ENCODE measurements at places on chromosomes 3 and 15.

DNA sequence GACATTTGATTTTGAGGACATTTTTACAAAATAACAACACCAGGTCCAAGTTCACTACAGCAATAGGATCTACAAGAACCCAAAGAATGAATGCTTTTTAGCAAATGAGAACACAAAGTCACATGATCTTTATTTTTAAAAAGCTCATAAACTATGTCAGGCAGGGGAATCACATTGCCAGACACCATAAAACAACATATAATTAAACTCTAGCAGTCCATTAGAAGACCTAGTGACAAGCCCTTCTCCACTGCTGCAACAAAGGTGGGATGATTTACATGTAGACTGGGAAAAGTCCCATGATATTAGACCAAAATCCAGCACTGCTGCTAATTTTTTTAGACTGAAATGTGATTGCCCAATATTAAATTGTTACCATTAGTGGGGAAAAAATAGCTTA is 92.6 kb downstream of the FHIT start:
- DNase-seq = peak; percentile 9

DNA sequence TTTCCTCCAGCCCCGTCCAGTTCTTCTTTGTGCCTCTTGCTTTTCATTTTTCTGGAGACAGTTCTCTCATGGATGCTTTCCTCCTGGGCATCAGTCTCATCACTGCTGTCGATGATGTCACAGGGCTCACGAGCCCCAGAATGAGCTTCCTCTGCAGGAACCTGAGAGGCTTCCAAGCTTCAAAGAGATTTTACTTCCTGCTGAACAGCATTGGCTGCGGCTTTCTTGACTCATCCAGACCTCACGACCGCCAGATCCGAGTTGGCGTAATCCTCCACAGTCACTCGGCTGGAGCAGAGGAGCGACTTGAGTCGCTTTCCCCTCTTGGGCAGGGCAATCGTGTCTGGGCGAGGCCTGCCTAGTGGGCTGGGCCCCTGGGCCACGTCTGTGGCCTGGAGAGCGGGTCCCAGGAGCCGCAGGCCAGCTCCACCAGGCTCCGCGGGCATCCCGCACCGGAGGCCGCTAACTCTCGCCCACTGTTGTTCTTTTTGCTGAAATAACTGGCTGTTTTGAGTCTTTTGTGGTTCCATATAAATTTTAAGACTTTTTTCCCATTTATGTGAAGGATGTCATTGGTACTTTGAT is 20.8 kb upstream of the FAN1 start:
- DNase-seq = no peak

- DNase-seq = no peak
Observed at GRCh38 chr15:41950489-41950888, 21.9 kb downstream of the EHD4 start.

DNA sequence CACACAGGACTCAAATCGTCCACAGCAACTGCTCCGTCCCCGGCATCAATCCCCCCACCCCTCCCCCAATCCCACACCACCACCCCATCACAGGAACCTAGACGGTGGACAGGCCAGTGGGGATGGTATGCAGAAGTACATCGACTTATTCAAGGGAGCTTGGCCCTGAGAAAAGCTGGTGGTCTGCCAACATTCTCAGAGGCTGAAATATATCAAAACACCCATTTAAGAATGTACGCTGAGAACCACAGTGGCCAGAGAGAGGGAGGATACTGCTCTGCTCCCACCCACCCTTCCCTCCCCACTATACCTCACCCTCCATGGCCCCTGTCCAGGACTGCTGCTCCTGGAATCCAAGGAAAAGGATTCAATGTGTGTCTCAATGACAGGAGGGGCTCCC is 12.4 kb upstream of the USP3 start:
- no peak for DNase-seq

- DNase-seq = no peak
Observed at GRCh38 chr3:123353850-123354233, 95.0 kb downstream of the ADCY5 start.

DNA sequence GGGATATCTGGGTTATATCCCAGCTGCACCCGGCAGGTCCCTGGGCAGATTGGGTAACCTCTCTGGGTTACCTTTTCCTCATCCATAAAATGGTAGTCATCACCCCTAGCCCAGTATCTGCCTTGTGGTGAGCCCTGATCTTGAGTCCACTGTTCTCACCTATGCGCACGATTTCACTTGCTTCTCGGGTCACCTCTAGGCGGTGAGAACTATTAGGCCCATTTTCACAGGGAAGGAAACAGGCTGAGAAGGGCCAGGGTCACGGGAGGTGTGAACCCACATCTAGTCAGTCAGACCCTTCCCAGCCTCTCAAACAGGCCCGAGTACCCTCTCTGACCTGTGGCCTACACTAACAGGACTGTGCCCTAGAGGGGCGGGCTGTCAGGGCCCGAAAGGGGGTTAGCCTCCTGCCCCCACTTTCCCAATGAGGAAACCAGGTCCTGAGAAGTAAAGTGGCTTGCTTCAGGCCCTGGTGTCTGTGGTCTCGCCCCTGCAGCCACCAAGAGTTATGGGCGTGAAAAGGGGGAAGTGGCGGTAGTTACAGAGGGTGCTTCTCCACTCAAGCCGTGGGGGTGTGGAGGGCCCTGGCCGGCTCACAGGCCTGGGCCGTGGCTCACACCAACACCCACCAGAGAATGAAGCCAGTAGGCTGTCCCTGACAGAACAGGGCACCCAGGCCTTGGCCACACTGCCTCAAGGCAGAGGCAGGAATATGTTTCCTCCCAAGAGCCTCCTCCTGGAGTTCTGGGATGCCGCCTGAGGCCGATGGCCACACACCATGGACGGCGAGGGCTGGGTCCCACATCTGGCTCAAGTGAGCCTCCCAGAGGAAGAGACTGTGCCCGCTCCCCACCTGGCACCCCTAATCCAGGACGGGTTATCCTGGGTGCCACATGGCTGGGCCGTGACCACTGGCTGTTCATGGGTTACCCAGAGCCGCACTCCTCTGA is 19.5 kb downstream of the PSTPIP1 start:
- no peak for DNase-seq

DNA sequence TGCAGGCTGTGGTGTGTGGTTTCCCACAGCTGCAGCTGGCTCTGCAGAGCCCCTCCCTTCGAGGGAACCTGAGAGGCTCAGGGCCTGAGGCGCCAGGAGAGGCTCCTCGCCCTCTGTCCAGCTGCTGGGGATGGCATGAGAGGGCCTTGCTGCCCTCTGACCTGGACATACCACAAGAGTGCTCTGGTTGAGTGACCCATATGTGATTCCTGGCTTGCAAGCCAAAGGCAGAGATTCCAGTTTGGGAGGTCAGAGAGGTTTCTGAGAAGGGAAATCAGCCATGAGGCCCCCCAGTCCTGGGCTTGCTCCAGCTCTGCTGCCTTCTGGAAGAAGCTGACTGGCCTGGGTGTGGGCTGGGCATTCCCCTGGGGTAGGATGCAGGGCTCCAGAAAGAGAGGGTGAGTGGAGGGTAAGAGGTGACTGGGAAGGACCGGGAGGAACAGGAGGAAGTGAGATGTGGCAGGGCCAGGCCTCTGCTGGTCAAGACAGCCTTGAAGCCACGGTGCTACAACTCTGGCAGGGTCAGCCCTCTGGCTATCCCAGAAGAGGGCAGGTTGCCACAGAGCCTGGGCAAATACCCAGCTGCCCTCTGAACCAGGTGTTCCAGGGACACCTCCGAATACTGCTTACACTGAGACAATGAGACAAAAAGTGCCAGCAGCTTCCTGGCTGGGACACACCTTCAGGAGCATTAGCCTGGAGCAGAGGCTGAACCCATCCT is 16.0 kb upstream of the SRP14 start:
- no peak for DNase-seq

DNA sequence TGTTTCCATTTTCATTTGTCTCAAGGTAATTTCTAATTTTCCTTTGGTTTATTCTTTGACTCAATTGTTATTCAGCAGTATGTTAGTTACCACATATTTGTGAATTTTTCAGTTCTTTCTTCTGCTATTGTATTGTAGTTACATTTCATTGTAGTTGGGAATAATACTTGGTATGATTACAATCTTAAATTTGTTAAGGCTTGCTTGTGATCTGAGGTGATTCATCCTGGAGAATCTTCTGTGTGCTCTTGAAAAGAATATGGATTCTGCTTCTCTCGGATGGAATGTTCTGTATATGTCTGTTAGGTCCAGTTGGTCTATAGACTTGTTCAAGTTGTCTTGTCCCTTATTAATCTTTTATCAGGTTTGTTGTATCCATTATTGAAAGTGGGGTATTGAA is 63.4 kb upstream of the VEPH1 start:
- DNase-seq = no peak

DNA sequence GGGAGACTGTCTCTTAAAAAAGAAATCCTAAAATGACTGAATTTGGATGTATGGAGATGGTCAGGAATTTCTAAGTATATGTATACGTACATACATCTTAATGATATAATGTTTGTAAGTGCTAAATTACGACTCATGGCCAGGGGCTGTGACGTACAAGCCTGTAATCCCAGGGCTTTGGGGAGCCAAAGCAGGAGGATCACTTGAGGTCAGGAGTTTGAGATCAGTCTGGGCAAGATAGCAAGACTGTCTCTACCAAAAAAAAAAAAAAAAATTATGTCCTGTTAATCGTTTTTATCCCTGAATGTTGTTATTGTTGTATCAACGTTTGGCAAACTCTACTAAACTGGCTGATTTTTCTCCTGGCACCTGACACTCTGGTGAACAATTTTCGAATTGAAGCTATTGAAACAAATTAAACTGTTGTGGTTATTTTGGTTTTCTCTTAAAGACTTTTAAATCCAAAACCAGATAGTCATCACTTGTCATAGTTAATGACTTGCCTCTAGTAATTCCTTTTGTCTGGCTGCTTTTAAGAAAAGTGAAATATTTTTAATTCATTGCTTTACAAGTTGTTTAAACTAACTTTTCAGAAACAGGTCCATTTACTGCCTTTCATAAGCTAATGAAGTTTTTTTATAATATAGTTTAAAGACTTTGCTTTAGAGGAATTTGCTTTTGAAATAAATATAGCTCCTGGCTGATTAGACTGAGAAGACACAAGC is 7.0 kb downstream of the MORF4L1 start:
- no peak for DNase-seq

DNA sequence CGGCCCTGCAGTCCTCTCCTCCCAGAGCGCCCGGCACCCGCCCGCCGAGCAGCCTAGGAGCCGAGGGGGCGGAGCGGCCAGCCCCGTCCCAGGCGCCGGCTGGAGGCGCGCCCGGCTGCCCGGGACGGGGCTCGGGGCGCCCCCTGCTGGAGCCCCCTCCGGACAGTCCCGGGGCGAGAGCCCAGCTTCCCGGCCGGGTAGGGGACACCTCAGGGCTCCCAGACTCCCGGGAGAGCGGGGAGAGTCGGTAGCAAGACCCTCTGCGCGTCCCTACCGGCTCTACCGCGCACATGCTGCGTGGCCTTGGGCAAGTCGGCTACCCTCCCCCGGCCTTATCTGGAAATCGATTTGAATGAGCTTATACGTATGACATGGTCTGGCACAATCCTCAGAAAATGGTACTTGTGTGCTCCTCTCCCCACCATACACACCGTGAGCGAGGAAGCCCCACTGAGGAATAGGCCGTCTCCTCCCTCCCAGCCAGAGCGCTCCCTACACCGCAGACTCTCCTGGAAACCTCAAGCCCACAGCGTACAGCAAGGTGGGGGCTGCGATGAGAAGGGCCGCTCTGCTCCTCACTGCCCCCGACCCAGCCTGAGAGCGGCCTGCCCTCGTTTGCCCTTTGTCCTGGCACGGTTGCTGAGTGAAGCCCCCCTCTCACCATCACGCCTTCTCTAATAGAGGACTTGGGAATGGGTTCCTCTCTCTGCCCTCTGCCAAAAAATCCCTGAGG is at the start of gene DAPK2:
Gene DAPK2, minus strand, starts transcription at position 65 of the 733 bp plus-strand sequence. CDS start 6,224 bp downstream, outside the sequence.
- DNase-seq = peak; percentile 80

DNA sequence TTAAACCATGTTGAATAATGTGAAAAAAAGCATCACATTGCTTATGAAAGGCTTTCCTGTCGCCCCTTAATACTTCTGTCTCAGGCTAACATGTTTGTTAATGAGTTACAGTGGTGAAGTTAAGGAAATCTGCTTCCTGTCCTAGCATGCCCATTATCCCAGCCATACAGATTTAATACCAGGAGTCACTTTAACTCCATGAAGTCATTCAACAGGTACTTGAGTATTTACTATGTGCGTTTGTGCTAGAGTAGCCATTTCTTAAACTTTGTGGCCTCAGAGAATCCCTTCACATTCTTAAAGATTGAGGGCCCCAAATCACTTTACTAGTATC is 10.1 kb upstream of the SETD5 start:
- DNase-seq = no peak

DNA sequence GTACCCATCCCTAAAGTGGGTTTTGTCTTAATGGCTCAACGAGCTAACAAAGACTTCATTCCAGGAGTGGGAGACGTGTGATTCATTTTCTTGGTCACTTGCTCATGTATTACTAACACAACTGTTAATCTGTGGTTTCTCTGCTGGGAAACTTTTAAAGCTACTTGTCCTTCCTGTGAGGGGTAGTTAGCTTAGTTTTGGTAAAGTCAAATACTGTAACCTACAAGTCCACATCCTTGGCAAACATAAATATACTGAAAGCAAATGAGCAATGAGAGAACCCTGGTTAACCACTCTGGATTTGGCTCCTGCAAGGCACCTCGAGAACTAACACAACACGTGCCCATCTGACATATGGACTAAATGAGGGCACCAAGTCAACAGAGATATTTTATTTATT is 19.9 kb downstream of the NOX5 start:
- DNase-seq = no peak

DNA sequence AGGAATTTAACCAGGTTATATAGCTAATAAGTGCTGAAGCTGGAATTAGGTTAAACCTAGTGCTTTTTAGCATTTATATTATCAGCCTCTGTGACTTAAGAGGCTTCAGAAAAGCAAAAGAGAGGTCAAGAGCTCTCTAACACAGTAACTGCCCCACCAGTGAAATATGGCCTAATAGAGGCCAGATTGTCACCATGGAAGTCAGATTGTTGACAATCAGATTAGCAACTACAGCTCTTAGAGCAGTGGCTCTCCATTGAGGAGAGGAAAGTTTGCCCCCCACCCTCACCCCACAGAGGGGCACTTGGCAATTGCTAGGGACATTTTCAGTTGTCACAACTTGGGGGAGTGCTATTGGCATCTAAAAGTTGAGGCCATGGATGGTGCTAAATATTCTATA is 23.3 kb upstream of the LMOD3 start:
- DNase-seq = no peak

DNA sequence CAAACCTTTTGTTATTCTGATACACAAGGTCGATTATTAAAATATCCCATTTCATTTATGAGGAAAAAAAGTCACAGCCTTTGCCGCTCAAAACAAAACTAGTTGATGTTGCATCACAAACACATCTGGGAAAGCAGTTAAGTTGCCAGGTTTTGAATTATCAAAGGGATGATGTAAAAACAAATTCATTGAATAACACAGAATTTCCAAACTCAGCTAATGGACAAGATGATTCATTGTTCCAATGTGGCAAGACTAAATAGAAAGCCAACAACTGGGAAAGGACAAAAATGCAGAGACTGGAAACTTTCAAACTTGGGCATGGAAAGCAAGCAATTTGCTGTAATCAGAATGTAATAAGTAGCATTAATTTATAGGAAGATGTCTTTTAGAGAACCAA is 610.0 kb upstream of the ZNF385D start:
- DNase-seq = no peak

Measured in HEK293T (cell line).